Right lung (tissue), 10 donors: ENCODE measurements at places on chromosomes 13 and 19. TPM values are rescaled to one million over a fixed set of nuclear protein-coding genes. Genes with fewer than 3 reads are reported as not detected.

The SLC27A5 gene
- polyA plus RNA-seq: 7.8 TPM

The SHC2 gene
- polyA plus RNA-seq: 26.5 TPM

The EMC10 gene
- 69.6 TPM for polyA plus RNA-seq

The ZNF506 gene
- polyA plus RNA-seq: 35.3 TPM

The ZNF419 gene
- 32.5 TPM for polyA plus RNA-seq

The PGLYRP1 gene
- polyA plus RNA-seq: 0.48 TPM

The TNNT1 gene
- 1.2 TPM for polyA plus RNA-seq

The NECTIN2 gene
- 86.5 TPM for polyA plus RNA-seq

The NKPD1 gene
- 0.10 TPM for polyA plus RNA-seq

The TJP3 gene
- polyA plus RNA-seq: 19.5 TPM

The ZNF441 gene
- 12.3 TPM for polyA plus RNA-seq

The LHB gene
- not detected for polyA plus RNA-seq

The DNAJC15 gene
- 29.9 TPM for polyA plus RNA-seq

The CYSLTR2 gene
- 0.54 TPM for polyA plus RNA-seq

The ZNF296 gene
- polyA plus RNA-seq: 1.2 TPM

The CHAF1A gene
- 24.7 TPM for polyA plus RNA-seq

The KCNK6 gene
- 4.3 TPM for polyA plus RNA-seq

The USF2 gene
- polyA plus RNA-seq: 149 TPM

The CEACAM21 gene
- 7.2 TPM for polyA plus RNA-seq

The CDX2 gene
- polyA plus RNA-seq: not detected

The PRTN3 gene
- 1.4 TPM for polyA plus RNA-seq

The CGB8 gene
- not detected for polyA plus RNA-seq

The ZNF543 gene
- polyA plus RNA-seq: 7.2 TPM

The HRC gene
- 10.4 TPM for polyA plus RNA-seq

The FZR1 gene
- polyA plus RNA-seq: 37.0 TPM

The SHFL gene
- 28.6 TPM for polyA plus RNA-seq

The RFPL4AL1 gene
- not detected for polyA plus RNA-seq

The ZNF709 gene
- polyA plus RNA-seq: 6.3 TPM

The SLC10A2 gene
- polyA plus RNA-seq: 5.9 TPM

The NCLN gene
- 30.2 TPM for polyA plus RNA-seq

The C19orf73 gene
- polyA plus RNA-seq: not detected

The C19orf67 gene
- polyA plus RNA-seq: 0.10 TPM

The ASF1B gene
- polyA plus RNA-seq: 18.4 TPM

The ZNF443 gene
- 23.1 TPM for polyA plus RNA-seq

The PDE4C gene
- polyA plus RNA-seq: 1.3 TPM

The GTPBP3 gene
- 18.1 TPM for polyA plus RNA-seq

The TMEM150B gene
- 0.83 TPM for polyA plus RNA-seq

The IGFLR1 gene
- 3.9 TPM for polyA plus RNA-seq

The CEACAM8 gene
- 0.11 TPM for polyA plus RNA-seq

The ALOX5AP gene
- 4.5 TPM for polyA plus RNA-seq

The CASP14 gene
- not detected for polyA plus RNA-seq

The ZNF615 gene
- polyA plus RNA-seq: 25.8 TPM

The ZNF665 gene
- 14.5 TPM for polyA plus RNA-seq

The CYP2A7 gene
- polyA plus RNA-seq: 0.14 TPM

The ZNF681 gene
- polyA plus RNA-seq: 4.5 TPM

The SF3A2 gene
- 80.2 TPM for polyA plus RNA-seq

The FAM124A gene
- polyA plus RNA-seq: 7.4 TPM

The RNF113B gene
- not detected for polyA plus RNA-seq

The TSC22D1 gene
- 178 TPM for polyA plus RNA-seq

The ZFR2 gene
- 0.24 TPM for polyA plus RNA-seq

The ATXN8OS gene
- polyA plus RNA-seq: 0.10 TPM

The CEACAM7 gene
- polyA plus RNA-seq: not detected

The CNMD gene
- polyA plus RNA-seq: 9.6 TPM

The NLRP5 gene
- not detected for polyA plus RNA-seq

The FCER2 gene
- 0.16 TPM for polyA plus RNA-seq
